Right renal pelvis (tissue), 4 donors: ENCODE measurements at places on chromosomes 1 and 21. TPM values are rescaled to one million over a fixed set of nuclear protein-coding genes. Genes with fewer than 3 reads are reported as not detected.

Gene OR6K3
- polyA plus RNA-seq = not detected

Gene MEX3A
- polyA plus RNA-seq = 45.0 TPM

Gene ADAMTS4
- 0.80 TPM for polyA plus RNA-seq

Gene PROK1
- 0.70 TPM for polyA plus RNA-seq

Gene BTBD8
- 6.0 TPM for polyA plus RNA-seq

Gene TSSK3
- 4.3 TPM for polyA plus RNA-seq

Gene TAS1R1
- 0.15 TPM for polyA plus RNA-seq

Gene MYOG
- 0.11 TPM for polyA plus RNA-seq

Gene CELF3
- polyA plus RNA-seq = 0.56 TPM

Gene NTNG1
- 36.2 TPM for polyA plus RNA-seq

Gene ARHGEF16
- 25.7 TPM for polyA plus RNA-seq

Gene SIK1
- 2.5 TPM for polyA plus RNA-seq

Gene DYNLT4
- not detected for polyA plus RNA-seq

Gene PLEKHN1
- polyA plus RNA-seq = 0.30 TPM

Gene HSD3B2
- 1.2 TPM for polyA plus RNA-seq

Gene CDA
- 5.4 TPM for polyA plus RNA-seq

Gene BGLAP
- polyA plus RNA-seq = 2.1 TPM

Gene KRTAP19-3
- not detected for polyA plus RNA-seq

Gene KPNA6
- 42.0 TPM for polyA plus RNA-seq

Gene GSTM4
- 56.8 TPM for polyA plus RNA-seq

Gene TPTE
- polyA plus RNA-seq = not detected

Gene TCHH
- 0.03 TPM for polyA plus RNA-seq

Gene ZNF593OS
- 1.2 TPM for polyA plus RNA-seq

Gene TFF1
- polyA plus RNA-seq = not detected

Gene SPOCD1
- 0.27 TPM for polyA plus RNA-seq

Gene UBXN10
- polyA plus RNA-seq = 6.0 TPM

Gene ESPN
- 10.1 TPM for polyA plus RNA-seq

Gene RNASEL
- 8.4 TPM for polyA plus RNA-seq

Gene IFNLR1
- 4.9 TPM for polyA plus RNA-seq

Gene OR6N2
- polyA plus RNA-seq = not detected

Gene NBPF4
- polyA plus RNA-seq = not detected

Gene RNF186
- polyA plus RNA-seq = not detected

Gene PROX1
- 9.9 TPM for polyA plus RNA-seq

Gene S100A5
- polyA plus RNA-seq = 0.70 TPM

Gene CAMTA1
- polyA plus RNA-seq = 92.6 TPM

Gene SCMH1
- 40.8 TPM for polyA plus RNA-seq

Gene GLIS1
- 3.6 TPM for polyA plus RNA-seq

Gene CDKN2C
- 10.1 TPM for polyA plus RNA-seq

Gene LINGO4
- polyA plus RNA-seq = 0.03 TPM

Gene SPATA21
- polyA plus RNA-seq = 0.17 TPM

Gene FCER1A
- 0.30 TPM for polyA plus RNA-seq

Gene TNNT2
- 59.0 TPM for polyA plus RNA-seq

Gene CA6
- not detected for polyA plus RNA-seq

Gene SLAMF7
- polyA plus RNA-seq = 0.32 TPM

Gene SYTL1
- polyA plus RNA-seq = 12.0 TPM

Gene SPRR2F
- polyA plus RNA-seq = not detected

Gene DFFB
- polyA plus RNA-seq = 7.5 TPM

Gene MTARC1
- 19.4 TPM for polyA plus RNA-seq

Gene TPM3
- polyA plus RNA-seq = 262 TPM

Gene NPL
- 7.9 TPM for polyA plus RNA-seq

Gene DSCAM
- polyA plus RNA-seq = 0.10 TPM
